ENCODE measurements at places on chromosomes 16 and 17. TPM values are rescaled to one million over a fixed set of nuclear protein-coding genes. Genes with fewer than 3 reads are reported as not detected.

ENPP7 gene
- not detected for total RNA-seq

NDE1 gene
- 40.5 TPM for total RNA-seq

NHERF2 gene
- 17.7 TPM for total RNA-seq

ATAD5 gene
- total RNA-seq: 5.8 TPM

JPT1 gene
- 99.0 TPM for total RNA-seq

RAB11FIP4 gene
- 0.66 TPM for total RNA-seq

EXOC3L1 gene
- total RNA-seq: 0.12 TPM

OTOP3 gene
- not detected for total RNA-seq

Data from uterine smooth muscle cell (primary cell).